Calu3 (cell line): ENCODE measurements at places on chromosomes 13 and 19. TPM values are rescaled to one million over a fixed set of nuclear protein-coding genes. Genes with fewer than 3 reads are reported as not detected.
A peak's percentile ranks its signal among the peaks of the same experiment; 100 is the strongest.

ARHGAP45 gene
- total RNA-seq = 10.4 and 12.0 TPM in 2 replicates

DNA sequence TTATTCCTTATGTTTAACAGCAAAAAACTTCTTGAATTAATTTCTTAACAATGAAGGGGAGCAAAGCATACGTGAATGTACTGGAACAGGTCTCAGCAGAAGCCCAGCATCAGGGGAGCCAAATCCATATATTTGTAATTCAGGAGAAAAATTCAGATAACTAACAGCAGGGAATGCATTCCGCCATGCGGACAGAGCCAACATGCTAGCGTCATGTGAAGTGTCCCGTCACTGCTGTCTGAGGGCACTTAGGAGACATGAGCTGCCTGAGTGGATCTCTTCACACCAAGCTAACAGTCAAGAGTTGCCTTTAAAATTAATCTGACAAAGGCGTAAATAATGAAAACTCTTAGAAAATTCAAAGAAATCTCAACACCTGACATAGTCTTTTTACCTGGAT, 6.4 kb downstream of the AMER2 start:
- H3K27ac ChIP-seq = no peak overlapping the region
- H3K36me3 ChIP-seq = no peaks in the 10 kb centered on the region
- no peak for DNase-seq
- H3K4me3 ChIP-seq = no peak overlapping the region
- no peaks in the 10 kb centered on the region for H3K27me3 ChIP-seq

- H3K4me1 ChIP-seq = no peaks in the 10 kb centered on the region
- no peak for DNase-seq
- no peak overlapping the region for H3K27ac ChIP-seq
- H3K4me3 ChIP-seq = no peak overlapping the region
Observed at GRCh38 chr13:95030821-95031343, 270.4 kb downstream of the ABCC4 start.

DNA sequence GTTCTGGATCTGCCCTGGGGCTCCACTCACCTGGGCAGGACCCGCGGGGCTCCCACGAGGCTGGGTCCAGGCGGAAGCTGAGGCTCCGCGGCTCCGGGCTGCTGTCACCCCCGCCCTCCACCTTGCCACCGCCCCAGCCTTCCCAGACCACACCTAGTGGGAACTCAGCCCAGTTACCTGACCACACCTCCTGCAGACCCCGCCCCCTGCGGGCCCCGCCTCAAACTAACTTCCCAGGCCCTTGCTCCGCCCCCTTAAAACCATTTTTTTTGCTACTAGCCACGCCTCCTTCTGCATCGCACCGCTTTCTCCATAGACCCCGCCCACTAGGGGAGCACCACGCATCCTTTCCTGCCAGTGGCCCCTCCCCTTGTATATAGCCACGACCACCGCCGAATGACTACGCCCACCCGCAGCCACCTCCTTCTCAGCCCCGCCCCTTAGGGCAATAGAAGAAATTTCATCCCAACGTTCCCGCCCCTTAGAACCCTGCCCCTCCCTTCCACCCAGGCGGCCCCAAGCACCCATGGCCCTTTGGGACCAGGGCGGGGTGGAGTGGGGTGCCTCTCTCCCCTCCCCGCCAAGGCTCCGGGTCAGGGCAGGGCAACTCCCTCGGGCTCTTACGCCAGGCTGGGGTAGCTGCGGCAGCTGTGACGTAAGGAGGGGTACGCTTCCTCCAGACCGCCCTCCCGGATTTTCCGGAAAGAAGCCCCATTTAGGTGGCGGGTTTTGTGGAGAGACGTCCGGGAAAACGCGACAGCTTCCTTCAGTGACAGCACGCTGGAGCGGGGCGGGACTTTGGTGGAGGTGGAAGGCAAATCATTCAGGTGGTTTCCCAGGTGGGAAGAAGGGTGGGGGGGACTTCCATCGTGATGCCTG, at the start of gene SH2D3A:
Gene SH2D3A (minus strand): TSS at position 79 of the 879 bp plus-strand sequence. CDS start 3,687 bp downstream, outside the sequence.
- peak; percentile 95 for DNase-seq
- H3K27me3 ChIP-seq = no peaks in the 10 kb centered on the region
- peak within 1 kb of the TSS; percentile 78 for H3K4me3 ChIP-seq
